Activated CD4-positive, alpha-beta T cell treated with anti-CD3 and anti-CD28 coated beads for 24 hours (primary cell): ENCODE measurements at places on chromosomes 13 and 19.

- no peak for DNase-seq
These were observed 15.7 kb downstream of the PNPLA6 start for GRCh38 chr19:7550987-7551761.

DNA sequence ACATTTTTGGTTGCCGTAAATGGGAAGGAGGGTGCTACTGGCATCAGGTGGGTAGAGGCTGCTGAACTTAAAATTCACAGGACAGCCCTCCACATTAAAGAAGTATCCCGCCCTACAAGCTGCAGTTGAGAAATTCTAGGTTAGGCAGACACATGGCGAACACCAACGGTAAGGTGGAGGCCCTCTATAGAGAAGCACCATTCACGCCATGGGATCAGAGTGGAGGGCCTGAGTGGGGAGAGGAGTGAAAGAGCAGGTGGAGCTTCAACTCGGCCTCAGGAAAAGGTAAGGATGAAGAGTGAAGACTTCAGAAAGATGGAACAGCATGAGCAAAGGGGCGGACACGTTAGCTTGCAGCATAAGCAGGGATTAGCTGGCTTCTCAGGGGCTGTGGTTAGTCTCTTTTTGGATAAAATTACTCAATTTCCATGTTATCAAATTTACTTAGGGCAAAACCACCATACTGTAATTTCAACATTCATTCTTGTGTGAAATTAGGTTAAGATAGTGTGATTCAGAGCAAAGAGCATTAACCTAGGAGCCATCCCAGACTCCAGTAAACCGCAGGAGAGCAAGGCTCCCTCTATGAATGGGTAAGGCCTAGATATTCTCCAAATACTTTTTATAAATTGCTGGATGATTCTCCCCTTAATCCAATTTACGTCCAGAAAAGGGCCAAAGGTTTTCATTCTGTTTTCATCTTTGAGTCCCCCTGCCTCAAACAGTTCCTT, 1.2 kb downstream of the EEF1AKMT1 start:
- no peak for DNase-seq

- no peak for DNase-seq
These were observed 8.4 kb downstream of the ZNF776 start for GRCh38 chr19:57755031-57755430.

DNA sequence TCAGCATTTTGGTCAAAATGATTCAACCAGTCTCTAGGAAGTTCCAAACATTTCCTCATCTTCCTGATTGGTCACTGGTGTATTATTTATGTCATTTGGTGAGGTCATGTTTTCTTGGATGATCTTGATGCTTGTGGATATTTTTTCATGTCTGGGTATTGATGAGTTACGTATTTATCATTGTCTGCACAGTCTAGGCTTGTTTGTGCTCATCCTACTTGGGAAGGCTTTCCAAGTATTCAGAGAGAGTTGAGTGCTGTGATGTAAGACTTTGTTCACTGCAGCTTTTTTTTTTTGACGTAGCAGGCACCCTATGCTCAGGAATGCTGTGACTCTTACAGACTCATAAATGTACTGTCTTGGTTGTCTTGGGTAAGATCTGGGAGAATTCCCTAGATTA, 509.5 kb downstream of the SLITRK1 start:
- DNase-seq: no peak

DNA sequence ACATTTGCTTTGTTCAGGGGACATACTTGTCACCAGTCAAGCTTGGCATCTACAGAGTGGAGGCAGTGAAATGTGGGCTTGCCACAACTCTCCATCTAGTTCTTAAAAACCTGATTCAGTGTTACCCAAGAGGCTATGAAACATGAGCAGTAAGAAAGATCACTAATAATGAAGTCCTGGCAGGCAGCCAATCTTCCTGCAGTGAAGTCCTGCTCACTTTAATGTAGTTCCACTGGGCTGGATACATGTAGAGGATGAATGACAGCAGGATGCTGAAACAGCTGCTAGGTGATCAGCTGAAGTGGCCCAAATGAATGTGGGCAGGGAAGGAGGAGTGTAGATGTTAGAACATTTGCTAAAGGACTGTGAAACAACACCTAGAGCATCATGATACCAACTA, 1213.1 kb downstream of the OLFM4 start:
- no peak for DNase-seq

DNA sequence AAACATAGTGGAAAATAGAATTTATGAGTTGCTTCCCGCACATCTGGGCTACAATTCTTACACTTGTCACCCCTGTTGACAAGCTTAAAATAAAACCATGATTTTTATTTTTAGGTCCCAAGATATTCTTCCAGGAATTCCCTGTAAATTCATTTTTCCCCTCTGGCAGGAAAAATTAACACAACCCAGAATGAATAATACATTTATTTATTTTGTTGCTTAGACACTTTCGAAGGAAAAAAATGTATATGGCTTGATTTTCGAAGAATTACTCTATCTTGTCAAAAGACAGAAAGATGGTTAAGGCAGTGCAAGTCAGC, 74.4 kb downstream of the LHFPL6 start:
- DNase-seq: no peak

DNA sequence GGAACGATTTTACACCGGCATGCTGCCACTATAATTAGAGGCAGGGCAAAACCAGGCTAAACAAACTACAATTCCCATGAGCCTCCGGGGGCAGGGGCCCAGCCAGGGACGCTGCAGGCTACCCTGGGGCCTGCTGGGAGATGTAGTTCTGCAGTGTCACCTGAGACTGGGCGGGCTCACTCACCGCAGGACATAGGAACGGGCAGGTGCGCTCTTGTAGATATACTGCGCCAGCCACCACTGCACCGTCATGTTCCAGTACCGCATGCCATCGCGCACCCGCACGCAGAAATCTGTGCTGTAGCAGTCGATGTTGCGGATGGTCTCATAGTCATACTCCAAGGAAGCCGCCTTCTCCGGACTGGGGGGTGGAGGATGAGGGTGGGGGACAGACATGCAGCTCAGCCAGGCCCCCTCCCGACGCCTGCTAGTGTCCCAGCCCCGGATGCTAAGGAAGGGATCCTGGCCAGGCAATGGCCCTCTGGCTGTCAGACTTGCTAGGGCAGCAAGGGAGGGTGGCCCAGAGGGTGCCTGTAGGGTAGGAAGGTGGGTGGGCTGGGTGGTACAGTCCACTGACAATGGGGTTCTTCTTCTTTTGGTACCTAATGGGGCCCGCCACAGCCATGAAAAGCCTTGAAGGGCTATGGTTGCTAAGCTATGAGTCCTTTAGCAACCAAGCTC, 5.8 kb upstream of the TMC4 start:
- no peak for DNase-seq

DNA sequence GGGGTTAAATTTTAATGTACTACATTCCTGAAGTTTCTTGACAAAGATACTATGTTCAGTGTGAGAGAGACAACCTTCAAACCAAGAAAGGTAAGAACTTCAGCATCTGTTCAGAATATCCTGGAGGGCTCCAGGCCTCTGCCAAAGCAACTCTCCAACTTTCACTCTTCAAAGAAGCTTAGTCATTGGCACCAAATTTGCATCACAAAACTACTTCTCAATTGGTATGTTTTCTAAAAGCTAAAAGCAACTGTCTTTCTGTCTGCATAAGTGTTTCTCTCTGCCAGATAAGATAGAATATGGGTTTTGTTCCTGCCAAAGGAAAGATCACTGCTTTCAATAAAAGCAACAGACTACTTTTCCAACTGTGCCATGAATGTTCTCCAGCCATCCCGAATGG, 187.4 kb downstream of the SUCLA2 start:
- DNase-seq: no peak

- no peak for DNase-seq
These were observed 637.0 kb upstream of the SLC10A2 start for GRCh38 chr13:103703246-103703645.

DNA sequence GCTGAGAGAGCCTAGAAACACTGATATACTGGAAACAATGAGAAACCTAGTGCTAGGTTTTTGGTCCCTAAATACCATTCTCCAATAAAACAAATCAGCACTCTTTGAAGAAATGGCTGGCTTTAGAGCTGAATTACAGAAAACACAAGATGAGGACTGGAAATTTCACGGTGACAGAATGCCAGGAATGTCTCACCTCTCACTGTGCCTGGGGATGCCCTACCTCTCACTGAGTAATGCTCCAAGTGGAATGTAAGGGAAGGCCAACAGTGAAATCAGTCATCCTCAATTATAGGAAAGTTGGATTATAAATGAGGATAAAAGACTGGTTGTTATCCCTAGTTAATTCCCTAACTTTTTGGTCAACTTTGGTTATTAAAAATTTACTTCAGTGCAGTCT, 259.0 kb downstream of the NALCN start:
- no peak for DNase-seq

GRCh38 chr19:2575734-2576481, 100.0 kb downstream of the GADD45B start:
- DNase-seq: no peak

DNA sequence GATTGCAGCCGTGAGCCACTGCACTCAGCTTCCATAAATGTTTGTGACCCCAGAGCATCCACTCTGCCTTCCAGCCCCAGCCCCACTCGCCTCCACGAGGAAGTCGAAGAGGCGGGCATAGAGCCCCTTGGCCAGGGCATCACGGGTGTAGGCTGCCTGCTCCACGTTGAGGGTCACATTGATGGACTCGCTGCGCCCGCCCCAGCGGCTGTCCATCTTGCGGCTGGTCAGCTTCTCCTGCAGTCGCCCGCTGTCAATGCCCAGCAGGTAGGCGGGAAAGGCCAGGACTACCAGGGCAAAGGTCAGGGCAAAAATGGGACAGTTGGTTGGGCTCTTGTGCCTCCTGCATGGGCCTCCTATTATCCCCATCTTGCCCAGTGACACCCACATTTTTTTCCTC, 27.2 kb downstream of the MYO1F start:
- DNase-seq: no peak
